Ascending aorta (tissue), 2 donors: ENCODE measurements at places on chromosomes 6 and 20.

- DNase-seq: no peak
Measured at GRCh38 chr6:157487110-157487773, 106.3 kb downstream of the ZDHHC14 start.

- no peak for DNase-seq
Measured at GRCh38 chr20:62344782-62345181, 22.3 kb downstream of the LAMA5 start.

DNA sequence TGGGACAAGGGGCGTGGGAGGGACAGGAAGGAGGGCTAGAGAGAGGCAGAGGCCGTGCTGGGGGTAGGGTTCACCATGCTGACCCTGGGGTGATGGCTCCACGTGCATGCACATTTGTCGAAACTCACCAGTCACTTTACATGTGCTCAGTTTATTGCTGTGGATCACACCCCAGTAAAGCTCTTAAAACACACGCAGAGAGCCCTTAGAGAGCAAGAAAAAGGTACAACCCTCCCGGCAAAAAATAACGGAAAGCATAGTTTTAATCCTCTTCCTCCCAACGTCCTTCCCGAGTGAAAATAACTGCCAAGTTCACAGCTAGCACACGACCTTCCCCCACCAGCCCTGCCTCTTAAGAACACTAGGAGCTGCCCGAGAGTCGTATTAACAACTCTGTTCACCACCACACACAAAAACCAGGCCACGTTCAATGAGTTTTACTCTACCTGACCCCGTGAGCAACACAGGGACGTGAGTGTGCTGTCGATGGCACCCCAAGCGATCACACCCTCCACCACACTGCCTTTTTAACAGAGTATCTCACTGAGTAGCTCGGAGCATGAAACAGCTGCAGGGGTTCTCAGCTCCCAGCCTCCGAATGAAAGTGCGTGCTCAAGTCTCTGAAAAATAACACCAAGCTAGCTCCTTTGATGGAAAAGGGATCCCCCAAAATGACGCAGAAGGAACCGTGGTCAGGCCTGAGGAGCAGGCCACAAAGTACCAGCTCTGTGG, 39.7 kb downstream of the TAF4 start:
- no peak for DNase-seq

DNA sequence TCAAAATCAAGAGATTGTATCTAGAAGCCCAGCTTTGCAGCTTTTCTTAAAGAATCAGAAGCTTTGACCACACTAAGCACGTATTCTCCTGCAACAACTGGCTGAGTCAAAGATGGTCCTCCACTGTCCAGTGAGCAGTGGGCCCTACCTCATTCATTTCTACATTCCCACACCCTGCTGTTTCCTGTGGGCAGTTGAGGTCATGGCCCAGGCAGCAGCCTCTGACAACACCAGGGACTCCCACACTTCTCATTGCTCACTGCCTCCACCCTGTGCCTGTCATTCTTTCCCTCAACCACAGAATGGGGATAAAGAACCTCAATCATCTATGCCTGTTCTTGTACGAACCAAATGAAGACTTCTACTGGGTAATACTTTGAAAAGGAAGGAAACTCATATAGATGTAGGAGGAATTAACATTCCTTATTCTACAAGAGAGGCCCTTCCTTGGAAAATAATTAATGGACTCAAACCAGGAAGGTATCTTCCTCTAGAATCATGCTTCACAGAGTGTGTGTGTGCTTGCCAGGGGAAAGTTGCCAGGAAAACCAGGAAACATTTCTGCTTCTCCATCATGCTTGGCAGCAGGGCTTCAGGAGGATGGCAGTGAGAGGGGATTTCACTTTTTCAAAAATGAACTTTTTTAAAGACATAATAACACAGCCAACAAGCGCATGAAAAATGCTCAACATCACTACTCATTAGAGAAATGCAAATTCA, 191.7 kb upstream of the RIN2 start:
- no peak for DNase-seq

DNA sequence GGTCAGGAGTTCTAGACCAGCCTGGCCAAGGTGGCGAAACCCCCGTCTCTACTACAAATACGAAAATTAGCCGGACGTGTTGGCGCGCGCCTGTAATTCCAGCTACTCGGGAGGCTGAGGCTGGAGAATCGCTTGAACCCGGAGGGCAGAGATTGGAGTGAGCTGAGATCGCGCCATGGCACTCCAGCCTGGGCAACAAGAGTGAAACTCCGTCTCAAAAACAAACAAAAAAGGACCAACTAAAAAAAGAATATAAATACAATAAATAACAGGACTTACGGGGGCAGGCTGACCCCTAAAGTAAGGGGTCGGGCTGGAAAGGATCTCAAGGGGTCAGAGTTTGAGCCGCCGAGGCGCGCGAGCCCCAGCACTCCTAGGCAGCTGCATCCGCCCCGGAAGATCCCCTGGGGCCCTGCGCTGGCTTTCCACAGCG, 509 bp upstream of the TPD52L2 start:
- DNase-seq: no peak

GRCh38 chr6:162343936-162344645, 383.5 kb downstream of the PRKN start:
- DNase-seq: no peak

DNA sequence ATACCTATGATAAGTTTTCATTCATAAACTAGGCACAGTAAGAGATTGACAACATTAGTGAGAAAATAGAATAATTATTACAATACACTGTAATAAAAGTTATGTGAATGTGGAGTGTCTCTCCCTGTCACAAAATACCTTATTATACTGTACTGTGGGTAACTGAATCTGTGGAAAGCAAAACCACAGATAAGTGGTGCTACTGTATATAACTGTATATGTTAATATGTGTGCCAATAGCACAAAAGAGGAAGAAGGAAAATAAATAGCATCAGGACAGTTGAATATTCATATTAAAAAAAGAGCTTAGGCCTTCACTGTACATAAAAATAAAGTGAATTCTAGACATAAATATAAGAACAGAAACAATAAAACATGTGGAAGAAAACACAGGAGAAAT, 243.5 kb downstream of the CDKAL1 start:
- DNase-seq: no peak

GRCh38 chr6:22917344-22917743, 348.0 kb downstream of the HDGFL1 start:
- no peak for DNase-seq

- no peak for DNase-seq
Measured at GRCh38 chr6:44657206-44657819, 269.8 kb downstream of the CDC5L start.

DNA sequence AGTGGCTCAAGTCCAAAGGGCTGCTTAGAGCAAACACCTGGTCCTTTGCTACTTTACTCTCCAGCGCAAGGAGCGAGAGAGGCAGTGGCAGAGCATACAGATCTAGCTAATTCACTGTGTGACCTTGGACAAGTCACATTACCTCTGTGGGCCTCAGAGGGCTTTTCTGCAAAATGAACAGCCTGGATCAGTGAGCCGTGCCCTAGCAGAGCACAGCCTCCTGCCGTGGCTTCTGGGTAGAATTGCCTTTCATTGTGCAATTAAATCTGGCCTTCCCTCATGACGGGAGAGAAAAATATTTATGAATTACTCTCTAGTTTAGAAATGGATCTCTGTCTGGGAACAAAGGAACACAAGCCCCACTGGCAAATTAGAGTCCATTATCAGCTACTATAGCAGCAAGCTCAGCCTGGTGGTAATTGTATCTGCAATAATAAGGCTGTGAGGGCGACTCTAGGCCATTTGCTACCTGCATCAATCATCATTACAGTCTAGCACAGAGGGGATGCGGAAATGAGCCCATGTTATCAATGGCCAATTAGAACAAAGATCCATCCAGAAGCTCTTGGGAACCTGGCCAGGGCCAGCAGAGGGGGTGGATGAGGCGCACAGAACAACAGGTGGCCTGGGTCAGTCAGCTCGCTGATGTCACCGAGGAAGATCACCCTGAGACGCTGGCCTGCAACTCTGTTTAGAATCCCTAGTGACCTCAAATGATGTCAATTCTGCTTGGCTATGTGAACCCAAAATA, 114.2 kb upstream of the LY86 start:
- no peak for DNase-seq

GRCh38 chr6:42746463-42747391, 824 bp upstream of the TBCC start:
- DNase-seq: peak; percentile 90

GRCh38 chr20:18466574-18466893, 296 bp downstream of the DZANK1 start:
- no peak for DNase-seq

DNA sequence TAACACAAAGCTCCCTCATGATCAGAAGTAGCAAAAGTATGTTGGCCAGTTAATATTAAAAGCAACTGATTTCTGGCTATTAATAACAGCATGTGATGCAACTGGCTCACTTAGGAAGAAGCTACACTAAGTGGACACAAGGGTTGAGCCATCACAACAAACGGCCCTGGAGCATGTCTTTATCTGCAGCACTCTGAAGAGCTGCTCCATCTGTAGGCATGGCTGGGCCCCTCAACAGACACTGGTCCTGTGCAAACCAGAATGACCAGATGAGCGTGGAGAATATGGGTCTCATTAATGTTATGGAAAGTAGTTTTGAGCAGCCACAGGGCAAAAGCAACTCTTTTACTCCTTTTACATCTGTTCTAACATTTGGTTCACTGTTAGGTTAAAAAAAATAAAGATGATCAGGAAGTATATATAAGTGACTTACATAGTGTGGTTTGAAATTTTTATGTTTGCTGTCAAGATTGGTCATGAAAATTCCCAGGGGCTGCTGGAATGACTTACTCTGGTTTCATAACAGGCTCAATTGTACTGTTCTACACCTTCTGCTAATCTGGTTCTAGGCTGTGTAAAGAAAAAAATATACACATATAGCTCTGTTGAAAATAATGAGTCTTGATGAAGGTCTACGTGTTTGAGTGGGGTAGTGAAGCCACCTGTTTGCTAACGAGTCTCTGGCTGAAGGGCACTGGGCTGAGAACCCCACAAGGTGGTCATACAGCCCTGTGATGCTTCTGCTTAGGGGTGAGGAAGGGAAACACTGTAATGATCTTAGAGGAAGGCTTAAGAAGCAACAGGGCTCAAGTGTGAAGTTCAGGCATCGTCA, 58.1 kb downstream of the INSM1 start:
- DNase-seq: no peak

DNA sequence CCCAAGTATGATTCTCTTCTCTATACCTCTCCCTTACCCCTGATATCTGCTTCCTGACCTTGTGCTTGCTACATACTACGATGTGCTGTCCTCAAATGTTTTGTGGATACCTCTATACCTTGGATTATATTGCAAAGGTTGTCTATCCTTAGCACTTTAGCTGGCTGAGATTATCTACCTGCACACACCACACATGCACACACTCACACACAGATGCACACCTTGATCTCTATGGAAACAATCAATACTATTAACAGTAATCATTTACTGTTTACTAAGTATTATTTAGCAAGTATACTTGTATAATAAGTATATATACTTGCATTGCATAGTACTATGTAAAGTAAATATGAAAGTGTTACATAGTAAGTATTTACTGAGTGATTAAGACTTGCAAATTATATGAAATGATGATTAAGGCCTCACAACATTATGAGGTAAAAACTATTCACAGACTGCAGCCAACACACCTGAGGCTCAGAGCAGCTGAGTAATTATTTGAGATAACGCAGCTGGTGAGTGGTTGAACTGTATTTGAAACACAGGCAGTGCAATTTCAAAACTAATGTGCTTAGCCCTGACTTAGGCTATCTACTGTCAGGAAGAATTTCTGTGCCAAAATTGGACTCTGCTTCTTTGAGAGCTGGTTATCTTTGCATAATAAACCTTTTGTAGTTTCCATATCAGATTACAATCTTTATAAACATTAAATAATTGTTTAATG, 699.9 kb downstream of the FRK start:
- DNase-seq: no peak

DNA sequence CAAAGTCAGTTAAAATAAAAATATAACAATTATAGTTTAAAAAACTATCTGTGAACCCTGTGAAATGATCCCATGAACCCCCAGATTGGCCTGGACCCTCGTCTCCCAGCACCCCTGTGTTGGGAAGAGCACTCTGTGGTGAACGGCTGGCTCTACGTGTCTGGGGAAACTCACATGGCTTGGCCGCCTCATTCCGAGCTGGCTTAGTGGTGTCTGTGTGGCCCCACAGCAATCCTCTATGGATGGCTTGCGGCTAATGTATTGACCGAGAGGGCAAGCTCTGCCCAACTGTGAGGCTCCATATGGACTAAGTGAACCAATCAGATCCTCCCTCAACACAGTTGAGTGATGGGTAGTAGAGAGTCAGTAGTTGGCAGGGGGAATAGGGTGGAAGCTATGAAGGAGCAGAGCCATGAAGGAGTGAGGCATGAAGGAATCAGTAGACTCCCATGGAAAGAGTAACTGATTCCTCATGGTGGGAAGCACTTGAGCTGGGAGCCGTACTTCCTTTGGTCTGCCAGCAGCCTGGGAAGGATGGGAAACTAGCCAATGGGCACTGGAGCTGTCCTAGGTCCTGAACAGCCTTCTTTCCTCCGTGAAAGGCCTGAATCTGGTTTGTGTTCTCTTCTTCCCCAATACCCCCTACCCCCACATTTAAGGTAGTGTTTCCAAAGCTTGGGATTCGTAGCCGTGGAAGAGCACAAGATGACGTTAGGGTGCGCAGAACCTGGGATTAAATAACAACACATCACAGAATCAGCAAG, 21.6 kb upstream of the ZNF831 start:
- no peak for DNase-seq

DNA sequence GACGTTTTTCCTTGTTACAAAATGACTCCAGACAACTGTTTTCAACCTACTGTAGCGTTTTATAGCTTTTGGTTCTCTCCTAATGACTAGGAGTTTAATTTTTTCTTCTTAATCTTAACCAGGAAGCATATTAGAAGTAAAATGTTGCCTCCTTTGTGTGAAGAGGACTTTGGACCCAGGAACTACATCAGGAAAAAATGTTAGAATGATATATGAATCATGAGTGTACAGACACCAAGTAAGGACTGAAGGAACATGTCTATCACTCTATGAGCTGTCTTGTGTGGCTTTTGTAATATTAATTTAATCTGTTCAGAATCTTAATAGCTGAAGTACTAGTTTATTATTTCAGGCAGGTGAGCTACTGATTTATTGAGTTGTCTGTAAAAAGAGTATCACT, 71.0 kb upstream of the MARCKS start:
- no peak for DNase-seq

- no peak for DNase-seq
Measured at GRCh38 chr6:79543886-79544285, 6.7 kb upstream of the LCA5 start.

- DNase-seq: no peak
Measured at GRCh38 chr20:58077282-58077681, 151.2 kb downstream of the ANKRD60 start.
